ENCODE measurements at places on chromosomes 7 and 10.

DNA sequence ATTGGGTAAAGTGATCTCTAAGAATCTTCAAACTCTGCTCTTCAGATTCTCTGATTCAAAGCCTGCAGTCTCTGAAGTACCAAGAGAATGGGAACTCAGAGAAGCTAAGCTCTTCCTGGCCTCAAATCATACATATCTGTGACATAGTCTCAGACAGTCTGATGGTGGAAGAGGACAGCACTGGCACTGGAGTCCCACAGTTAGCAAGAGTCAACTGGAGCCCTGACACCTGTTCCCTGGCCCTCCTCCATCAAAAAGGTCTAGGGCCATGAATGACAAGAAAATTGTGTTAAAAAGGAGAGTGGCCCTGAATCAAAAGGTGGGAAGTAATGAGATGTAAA lies 37.7 kb downstream of the PRSS2 start:
- DNase-seq, result no peak

DNA sequence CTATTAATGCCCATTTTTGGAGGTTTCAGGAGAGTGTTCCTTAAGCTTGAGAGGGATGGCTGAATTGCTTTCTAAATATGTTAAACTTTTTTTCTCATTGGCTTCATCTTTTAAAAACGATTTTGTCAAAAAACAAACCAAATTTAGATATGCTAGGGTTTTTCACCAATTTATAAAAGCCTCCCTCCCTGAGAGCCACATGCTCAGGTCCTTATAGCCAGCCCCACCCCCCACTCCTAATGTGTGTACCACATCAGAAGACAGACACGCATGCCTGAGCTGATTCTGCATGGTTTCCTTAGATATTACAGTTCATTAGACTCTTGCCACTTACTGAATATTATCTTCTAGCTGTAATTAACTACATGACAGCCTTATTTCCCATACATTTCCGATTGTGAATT lies 2.0 kb downstream of the CUL1 start:
- DNase-seq, result peak; percentile 2

GRCh38 chr10:18216482-18216881 lies 76.3 kb downstream of the CACNB2 start:
- no peak for DNase-seq

DNA sequence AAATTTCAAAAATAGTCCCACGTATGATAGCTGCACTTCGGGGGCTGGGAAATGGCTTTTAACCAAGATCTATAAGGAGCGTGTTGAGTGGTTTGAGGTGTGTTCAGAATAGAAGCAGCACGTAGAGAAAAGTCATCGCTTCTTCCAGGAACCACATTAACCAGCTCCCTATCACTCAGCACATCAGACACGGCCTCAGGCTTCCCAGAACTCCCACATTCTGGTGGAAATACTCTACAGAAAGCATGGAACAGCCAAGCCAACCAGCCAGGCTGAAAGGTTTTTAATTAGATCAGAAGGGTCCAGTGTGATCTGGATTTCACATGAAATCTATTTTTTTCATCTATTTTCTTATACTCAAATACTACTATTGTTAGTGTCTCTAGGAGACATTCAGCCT lies 231.5 kb upstream of the NRP1 start:
- DNase-seq, result no peak

- no peak for DNase-seq
These were observed 8.4 kb upstream of the INMT start for GRCh38 chr7:30743371-30744074.

GRCh38 chr10:74213571-74214162 lies 62.6 kb downstream of the ADK start:
- DNase-seq, result no peak

DNA sequence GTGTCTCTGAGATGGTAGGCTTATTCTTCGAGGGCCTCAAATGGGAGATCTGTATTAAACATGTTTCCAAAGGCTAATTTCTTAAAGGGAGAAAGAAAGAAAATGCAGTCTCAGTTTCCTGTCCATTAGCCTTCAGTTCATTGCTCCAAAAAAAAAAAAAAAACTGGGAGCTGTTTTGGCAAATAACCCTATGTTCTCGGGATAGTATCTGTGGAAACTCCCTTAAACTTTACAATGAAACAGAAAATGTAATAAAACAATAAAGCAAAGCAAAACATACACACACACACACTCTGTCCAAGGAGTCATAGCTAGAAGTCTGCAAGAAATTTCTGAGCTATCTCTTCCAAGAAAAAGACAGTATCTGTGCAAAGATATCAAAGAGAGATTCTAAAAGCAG lies 172.5 kb upstream of the CELF2 start:
- no peak for DNase-seq

GRCh38 chr10:92756201-92757065 lies 66.7 kb downstream of the HHEX start:
- DNase-seq, result peak; percentile 74

DNA sequence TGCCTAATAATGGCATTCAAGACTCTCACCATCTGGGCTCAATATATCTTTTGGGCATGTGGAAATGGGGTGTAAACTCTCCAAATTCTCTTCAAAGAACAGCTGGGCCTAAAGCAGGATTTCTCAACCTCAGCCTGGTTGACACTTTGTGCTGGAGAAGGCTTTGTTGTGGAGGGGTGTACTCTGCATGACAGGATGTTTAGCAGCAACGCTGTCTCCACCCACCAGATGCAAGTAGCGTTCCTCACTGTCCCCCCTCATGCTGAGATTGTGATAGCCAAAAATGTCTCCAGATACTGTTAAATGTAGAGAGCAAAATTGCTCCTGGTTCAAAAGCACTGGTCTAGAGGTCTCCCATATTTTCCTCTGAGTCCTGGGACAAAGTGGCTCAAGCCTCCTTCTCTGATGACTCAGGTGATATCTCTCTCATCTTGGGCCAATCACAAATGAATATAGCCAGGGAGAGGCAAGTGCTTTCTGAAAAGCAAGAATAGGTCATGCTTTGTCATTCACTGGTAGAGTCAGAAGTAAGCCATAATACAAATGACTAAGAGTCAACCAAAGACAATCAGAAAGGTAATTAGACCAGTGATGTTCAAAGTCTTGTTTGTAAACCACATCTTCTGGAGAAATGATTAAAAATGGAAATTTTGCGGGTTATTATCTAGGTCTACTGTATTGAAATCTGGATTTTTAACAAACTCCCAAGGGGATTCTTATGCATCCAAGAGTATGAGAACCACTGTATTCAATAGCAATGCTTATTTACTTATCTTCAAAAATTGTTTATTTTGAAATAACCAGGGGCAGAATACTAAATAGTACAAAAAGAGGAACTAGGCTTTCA lies 330.8 kb downstream of the PTEN start:
- DNase-seq, result no peak

DNA sequence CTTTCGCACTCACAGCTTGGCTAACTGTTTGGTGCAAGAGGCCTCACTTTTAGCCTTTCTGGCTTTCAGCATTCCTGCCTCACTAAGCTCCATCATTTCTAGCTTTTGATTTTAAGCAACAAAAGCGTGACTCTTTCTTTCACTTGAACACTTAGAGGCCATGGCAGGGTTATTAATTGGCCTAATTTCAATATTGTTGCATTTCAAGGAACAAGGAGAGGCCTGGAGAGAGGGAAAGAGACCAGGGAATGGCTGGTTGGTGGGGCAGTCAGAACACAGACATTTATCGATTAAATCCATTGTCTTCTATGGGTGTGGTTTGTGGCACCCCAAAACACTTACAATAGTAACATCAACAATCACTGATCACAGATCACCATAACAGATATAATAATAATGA lies 31.3 kb downstream of the CHST3 start:
- no peak for DNase-seq

GRCh38 chr7:152312316-152312715 lies 123.5 kb downstream of the KMT2C start:
- DNase-seq, result no peak

DNA sequence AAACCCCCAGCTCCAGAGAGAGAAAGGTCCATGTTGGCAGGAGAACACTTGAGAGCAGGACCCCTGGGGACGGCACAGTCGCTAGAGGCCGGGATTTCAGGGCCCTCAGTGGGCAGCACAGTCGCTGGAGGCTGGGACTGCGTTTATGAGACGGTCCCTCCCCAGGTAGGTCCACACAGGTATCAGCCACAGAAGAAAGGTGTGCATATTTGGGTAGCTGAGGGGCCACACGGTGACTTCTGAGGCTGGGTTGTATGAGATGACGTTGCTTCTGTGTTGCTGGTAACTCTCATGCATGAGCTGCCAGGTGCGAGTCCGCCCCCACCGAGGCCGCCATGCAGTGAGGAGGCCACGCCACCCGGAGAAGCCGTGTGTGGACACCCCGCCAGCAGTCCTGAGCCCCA lies 56.9 kb upstream of the PPP2R2D start:
- no peak for DNase-seq

DNA sequence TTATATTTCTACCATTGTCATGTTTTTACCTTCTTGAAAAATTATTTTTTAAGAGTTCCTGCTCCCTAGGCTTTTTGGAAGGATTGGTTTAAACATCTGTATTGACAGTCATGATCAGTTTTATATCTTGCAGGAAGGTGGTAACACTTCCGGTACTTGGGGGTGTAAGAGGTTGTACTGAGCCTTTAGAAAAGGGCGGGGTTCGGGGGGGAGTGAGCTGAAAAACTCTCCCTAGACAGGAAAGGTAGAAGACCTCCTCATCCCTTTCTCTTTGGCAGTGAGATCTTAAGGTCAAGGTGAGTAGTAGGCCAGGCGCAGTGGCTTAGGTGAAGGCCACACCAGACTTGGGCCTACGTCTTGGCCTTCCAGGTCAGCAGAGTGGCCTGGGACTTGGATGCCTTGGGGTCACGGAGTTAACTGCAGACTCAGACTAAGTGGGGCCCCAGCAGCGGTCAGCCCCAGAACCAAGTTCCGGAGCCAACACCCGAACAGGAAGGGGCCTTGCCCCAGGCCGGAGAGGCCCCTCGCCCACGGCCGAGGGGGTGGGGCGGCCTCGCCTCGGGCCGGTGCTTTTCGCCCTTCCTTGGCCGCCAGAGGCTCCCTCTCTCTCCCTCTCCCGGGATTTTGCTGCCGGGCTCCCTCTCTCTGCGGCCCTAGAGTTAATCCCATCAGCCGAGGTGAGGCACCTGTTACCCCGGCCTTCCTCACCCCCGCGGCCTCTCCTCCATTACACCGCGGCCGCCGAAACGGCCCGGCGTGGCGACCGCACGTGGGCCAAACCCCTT lies at the start of gene PPP1R9A:
Gene PPP1R9A (plus strand): TSS at position 569 of the 785 bp plus-strand sequence. CDS start 2,520 bp downstream, outside the sequence.
- DNase-seq, result no peak

DNA sequence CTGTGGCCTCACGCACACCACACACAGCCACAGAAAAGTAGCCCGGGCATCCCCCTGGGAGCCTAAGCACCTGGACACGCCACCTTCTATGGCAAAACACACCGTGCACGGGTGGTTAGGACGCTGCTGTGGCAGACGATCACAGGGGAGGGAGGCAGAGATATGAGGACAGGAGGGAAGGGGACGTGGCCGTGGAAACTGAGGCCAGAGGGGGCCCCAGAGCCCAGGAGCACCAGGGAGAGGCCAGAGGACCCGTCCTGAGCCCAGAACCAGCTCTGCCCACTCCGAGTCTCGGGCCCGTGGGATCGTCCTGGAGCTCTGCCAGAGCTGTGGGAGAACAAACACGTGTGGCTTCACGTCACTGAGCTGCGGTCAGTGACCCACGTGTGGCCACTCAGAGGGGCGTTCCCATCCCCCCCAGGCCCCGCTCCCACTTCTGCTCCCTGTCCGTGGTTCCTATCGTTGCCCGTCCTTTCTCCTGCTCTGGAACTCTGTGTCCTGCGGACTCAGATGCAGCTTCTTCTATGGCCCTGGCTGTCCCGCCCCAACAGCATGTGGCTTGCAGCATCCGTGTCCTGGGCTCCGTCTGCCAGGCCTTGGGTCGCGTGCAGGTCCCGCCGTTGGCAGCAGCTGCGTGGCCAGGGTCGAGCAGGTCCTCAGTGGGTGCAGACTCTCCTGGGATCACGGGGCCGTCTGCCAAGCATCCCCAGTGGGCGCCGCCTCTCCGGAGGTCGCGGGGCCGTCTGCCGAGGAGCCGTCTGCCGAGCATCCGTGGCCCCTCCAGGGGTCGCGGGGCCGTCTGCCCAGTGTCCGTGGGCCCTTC lies 31.0 kb downstream of the GET4 start:
- DNase-seq, result no peak

DNA sequence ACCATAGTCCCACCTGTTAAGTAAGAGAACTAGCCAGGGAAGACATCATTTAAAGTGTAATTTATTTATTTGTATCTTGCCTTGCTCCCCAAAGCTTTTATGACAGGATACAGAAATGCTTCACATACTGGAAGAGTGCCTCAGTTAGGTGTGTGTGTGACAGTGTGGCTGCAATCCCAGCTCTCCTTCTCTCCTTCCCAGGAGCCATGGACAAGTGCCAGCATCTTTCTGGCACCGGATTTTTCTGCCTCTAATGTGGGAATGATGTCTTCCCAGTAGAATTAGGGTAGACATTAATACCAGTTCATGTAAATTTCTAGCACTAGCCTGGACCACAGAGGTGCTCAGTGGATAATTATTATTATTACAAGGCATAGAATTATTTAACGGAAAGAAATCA lies 30.3 kb upstream of the ATXN7L1 start:
- DNase-seq, result no peak

- no peak for DNase-seq
These were observed 1.1 kb downstream of the GPRIN2 start for GRCh38 chr10:46555366-46555712.

DNA sequence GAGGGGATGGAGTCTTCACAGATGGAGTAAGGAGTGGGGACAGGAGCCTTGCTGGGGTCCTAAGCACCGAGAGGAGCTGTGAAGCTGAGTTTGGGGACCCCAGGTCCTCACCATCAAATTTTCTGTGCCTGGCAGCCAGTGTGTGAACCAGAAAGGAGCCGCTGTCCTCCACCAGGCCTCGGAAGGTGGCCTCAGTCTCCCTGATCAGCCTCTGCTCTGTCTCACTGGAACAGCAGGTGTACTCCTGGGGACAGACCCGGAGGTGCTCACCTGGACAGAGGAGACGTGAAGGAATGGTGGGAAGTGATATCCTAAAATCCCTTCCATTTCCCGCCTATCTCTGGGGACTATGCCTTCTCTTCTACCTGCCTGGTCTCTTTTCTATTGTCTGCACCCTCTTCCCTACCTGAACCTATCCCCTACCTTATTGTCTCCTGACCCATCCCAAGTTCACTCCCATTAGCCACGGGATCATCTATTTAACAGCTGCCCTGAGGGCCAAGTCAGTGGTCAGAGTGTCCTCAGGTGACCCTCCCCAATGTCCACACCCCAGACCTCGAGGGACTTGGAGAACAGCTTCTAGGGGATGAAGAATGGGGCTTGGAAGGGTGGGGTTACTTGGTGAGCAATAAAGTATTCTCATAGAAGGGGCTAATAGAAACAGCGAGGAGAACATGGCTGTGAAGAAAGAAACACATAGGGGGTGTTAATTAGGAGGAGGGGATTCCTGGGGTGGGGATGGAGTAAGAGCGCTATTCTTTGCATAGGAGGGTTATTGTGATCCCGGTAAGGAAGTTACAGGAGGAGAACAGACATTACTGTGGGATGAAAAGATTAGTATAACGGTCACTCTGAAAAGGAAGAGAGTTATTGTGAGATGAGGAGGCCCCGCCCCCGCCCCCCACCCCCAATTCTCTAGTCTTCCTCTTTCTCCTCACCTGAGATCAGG lies 811 bp downstream of the GPC2 start:
- DNase-seq, result no peak

Measured in GDM1 (cell line).